NCI-H1930 (cell line): ENCODE measurements at places on chromosomes 7 and 10.

GRCh38 chr7:30180718-30181117 is 45.9 kb downstream of the MTURN start:
- no peak for DNase-seq

DNA sequence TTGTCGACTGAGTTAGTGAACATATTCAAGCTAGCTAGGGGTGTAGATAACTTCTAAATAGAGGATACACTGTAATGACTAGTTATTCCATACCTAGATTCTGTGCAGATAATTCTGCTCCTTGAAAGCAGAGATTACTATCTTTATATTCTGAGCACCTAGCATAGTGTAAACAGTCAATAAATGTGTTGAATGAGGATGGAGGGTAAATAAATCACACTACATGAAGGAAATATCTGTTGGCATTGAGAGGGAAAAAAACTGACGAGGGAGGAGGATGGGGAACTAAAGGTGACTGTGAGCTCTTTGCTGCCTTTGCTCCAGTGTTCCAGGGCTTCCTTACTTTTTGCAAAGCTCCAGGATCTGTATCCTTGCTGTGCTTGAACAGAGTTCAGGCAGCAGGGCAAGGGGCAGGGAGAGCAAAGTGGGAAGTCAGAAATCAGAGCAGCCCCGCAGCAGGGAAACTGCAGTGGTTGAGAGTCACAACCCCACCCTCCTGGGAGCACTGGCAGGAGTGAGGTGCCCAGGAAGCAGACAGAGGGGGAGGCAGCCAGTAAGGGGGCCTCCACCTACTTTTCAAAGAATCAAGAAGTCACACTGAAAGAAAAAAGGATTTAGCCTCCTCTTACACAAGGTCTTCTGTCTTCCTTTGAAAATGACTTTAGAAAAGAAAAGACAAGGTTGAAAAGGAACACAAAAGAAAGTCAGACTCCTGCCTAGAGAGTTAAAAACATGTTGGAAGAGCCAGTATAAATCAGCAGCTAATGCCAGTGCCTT is 71.8 kb upstream of the LRRN3 start:
- DNase-seq: no peak

DNA sequence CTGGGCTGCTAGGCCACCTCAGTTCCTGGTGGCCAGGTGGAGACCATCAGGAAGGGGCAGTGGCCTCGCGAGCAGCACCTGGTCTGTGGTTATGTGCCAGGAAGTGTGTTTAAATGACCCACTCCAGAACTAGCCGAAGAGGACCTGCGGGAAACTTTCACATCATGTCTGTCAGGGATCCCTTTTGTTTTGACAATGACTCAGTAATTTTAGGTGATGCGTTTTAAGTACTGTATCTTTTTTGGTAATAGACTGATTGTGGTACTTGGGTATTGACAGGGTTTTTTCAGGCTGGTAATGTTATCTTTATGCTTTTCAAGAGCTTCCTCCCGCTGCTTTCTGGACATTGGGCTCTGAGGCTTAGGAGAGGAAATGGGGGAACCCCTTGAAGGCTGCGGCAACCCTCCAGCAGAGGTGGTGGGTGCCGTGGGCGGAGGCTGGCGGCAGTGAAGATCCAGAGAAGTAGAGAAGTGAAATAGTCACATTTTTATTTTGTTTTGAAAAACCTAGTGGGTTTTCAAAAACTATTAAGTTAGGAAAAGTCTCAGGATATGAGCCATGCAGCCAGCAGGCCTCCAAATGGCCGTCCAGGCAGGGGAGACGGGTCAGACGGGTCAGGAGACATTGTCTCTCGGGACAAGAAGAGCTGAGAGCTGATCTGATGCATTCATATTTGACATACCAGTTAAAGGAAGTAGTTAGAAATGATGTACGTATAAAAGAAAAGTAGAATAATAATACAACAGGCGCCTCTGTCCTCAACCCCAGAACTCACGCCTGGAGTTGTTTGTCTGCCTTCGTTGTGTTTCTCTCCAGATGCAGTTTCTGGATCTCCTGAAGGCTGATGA is 27.7 kb downstream of the PPP2R2D start:
- no peak for DNase-seq

DNA sequence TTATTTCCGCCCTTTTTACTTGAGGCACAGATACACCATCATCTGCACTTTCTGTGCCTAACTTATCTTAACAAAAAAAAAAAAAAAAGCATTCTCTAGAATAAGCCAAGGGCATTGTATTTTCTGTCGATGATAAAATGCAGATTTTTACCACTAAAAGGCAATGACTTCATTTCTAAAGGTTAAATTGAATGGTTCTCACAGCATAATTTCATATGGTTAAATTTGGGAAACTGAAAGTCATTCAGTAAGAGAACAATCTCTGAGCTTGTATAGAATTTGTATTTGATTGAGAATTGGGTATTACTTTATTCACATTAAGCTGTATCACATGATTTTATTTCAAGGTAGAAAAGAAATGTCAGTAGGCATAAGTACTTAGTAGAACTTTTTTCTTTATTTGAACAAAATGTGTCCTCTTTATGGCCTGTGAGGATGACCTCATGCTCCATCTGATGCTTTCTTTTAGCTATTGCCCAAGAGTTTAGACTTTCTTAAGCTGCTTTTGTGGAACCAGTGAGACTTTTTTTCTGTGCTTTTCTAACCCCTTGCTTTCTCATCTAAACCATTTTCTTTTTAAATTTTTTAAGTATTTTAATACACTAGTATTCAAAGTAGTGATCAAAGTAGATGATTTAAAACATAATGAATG is 110.3 kb downstream of the LRRC4 start:
- no peak for DNase-seq

DNA sequence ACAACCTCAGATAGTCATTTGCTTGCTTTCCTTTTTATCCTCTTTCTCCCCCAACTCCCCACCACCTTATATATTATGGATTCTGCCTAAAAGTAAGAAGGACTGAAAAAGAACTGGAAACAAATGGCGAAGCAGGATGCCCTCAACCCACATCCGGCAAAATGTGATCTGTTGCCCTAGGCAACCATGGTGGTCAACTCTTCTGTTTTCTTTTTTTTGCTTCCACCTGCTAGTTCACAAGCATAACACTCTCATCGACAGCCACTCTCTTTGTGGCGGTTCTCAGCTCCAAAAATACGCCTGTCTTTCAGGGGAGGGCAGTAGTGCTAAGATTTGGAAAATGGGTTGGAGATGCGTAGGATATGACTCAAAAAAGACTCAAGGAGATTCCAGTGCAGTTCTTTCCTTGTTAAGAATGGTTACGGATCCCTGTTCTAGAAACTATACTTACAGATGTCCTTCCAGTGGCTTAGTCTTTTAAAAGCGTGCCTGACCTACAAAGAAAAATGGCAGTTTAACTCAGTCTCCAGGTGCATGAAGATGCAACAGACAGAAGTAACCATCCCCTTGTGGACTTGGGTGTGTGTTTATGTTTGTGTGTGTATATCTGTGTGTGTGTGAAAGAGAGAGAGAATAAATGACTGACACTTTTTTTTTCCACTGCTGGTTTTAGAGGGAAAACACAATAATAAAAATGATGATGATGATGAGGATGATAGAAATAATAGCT is 10.7 kb downstream of the APBB1IP start:
- no peak for DNase-seq

DNA sequence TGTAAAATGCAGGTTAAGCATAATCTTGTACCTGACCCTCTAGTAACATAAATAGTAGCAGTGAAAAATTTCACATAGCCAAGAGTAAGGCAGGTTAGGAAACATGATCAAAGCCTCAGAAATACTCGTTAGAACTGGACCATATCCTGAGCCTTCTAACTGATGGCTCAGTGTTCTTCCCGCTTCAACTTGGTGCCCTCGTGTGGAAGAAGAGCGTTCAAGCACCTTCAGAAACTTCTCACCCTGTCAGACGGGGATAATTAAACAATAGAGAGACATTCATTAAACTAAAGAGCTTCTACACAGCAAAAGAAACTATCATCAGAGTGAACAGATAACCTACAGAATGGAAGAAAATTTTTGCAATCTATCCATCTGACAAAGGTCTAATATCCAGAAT is 124.5 kb downstream of the MYOF start:
- peak; percentile 24 for DNase-seq

- no peak for DNase-seq
Measured at GRCh38 chr10:123262456-123262855, 108.3 kb downstream of the BUB3 start.
